Nasal cavity respiratory epithelium epithelial cell of viscerocranial mucosa (primary cell): ENCODE measurements at places on chromosomes 11 and 22. TPM values are rescaled to one million over a fixed set of nuclear protein-coding genes. Genes with fewer than 3 reads are reported as not detected.

PDGFD gene
- total RNA-seq = under 0.01 and 0.71 TPM in 2 replicates

SLC22A12 gene
- total RNA-seq = not detected in 2 replicates

DNAJB7 gene
- total RNA-seq = not detected in 2 replicates

GRK2 gene
- total RNA-seq = 66.6 and 96.4 TPM in 2 replicates

OR6A2 gene
- under 0.01 and 0.14 TPM in 2 replicates for total RNA-seq

TLCD5 gene
- 1.4 and 2.2 TPM in 2 replicates for total RNA-seq

HEPACAM gene
- not detected in 2 replicates for total RNA-seq

OR8D4 gene
- not detected in 2 replicates for total RNA-seq

CDKN1C gene
- 3.4 and 10.3 TPM in 2 replicates for total RNA-seq

HYOU1 gene
- total RNA-seq = 227 and 417 TPM in 2 replicates

MMP11 gene
- total RNA-seq = 0.34 and 0.93 TPM in 2 replicates

CARNS1 gene
- under 0.01 TPM in 1 of 2 replicates, not detected in the other for total RNA-seq

LRFN4 gene
- 9.2 and 22.9 TPM in 2 replicates for total RNA-seq

CD6 gene
- total RNA-seq = 0.07 TPM in 1 of 2 replicates, not detected in the other

PRRG4 gene
- total RNA-seq = 9.9 and 27.9 TPM in 2 replicates

MISFA gene
- 0.50 TPM in 1 of 2 replicates, not detected in the other for total RNA-seq

TIMP3 gene
- 23.9 and 93.3 TPM in 2 replicates for total RNA-seq

OR4C16 gene
- total RNA-seq = not detected in 2 replicates

HORMAD2 gene
- total RNA-seq = not detected in 2 replicates

TEX12 gene
- total RNA-seq = under 0.01 and 0.50 TPM in 2 replicates

ASPHD2 gene
- 2.7 and 3.4 TPM in 2 replicates for total RNA-seq

ARHGAP42 gene
- 5.5 and 7.5 TPM in 2 replicates for total RNA-seq

WBP2NL gene
- total RNA-seq = 0.34 and 0.57 TPM in 2 replicates

MS4A6A gene
- not detected in 2 replicates for total RNA-seq

SLC5A1 gene
- 1.4 and 4.1 TPM in 2 replicates for total RNA-seq

MED15 gene
- total RNA-seq = 16.1 and 58.8 TPM in 2 replicates

GAB4 gene
- not detected in 2 replicates for total RNA-seq

PDE2A gene
- 2.1 and 2.6 TPM in 2 replicates for total RNA-seq

AGBL2 gene
- 0.34 and 0.78 TPM in 2 replicates for total RNA-seq

PGR gene
- total RNA-seq = not detected in 2 replicates

EED gene
- 13.0 and 26.5 TPM in 2 replicates for total RNA-seq

IL10RA gene
- under 0.01 TPM in 2 replicates for total RNA-seq

TIMM10B gene
- total RNA-seq = 44.8 and 51.8 TPM in 2 replicates

CCDC116 gene
- total RNA-seq = 0.07 TPM in 1 of 2 replicates, not detected in the other

NPTXR gene
- total RNA-seq = under 0.01 and 5.7 TPM in 2 replicates

RAB38 gene
- total RNA-seq = 229 and 240 TPM in 2 replicates

OR56A1 gene
- not detected in 2 replicates for total RNA-seq

DDX25 gene
- total RNA-seq = under 0.01 TPM in 1 of 2 replicates, not detected in the other

CCDC83 gene
- total RNA-seq = not detected in 2 replicates

RAC2 gene
- total RNA-seq = 6.5 and 18.8 TPM in 2 replicates

IGSF9B gene
- total RNA-seq = 0.34 and 0.50 TPM in 2 replicates

TUT1 gene
- total RNA-seq = 9.1 and 11.3 TPM in 2 replicates

SLC29A2 gene
- total RNA-seq = 3.1 and 6.0 TPM in 2 replicates

CCDC34 gene
- 1.4 and 5.1 TPM in 2 replicates for total RNA-seq

SNX15 gene
- total RNA-seq = 14.6 and 19.8 TPM in 2 replicates
